ENCODE measurements at places on chromosomes 4 and X. TPM values are rescaled to one million over a fixed set of nuclear protein-coding genes. Genes with fewer than 3 reads are reported as not detected.
A peak's percentile ranks its signal among the peaks of the same experiment; 100 is the strongest.

DNA sequence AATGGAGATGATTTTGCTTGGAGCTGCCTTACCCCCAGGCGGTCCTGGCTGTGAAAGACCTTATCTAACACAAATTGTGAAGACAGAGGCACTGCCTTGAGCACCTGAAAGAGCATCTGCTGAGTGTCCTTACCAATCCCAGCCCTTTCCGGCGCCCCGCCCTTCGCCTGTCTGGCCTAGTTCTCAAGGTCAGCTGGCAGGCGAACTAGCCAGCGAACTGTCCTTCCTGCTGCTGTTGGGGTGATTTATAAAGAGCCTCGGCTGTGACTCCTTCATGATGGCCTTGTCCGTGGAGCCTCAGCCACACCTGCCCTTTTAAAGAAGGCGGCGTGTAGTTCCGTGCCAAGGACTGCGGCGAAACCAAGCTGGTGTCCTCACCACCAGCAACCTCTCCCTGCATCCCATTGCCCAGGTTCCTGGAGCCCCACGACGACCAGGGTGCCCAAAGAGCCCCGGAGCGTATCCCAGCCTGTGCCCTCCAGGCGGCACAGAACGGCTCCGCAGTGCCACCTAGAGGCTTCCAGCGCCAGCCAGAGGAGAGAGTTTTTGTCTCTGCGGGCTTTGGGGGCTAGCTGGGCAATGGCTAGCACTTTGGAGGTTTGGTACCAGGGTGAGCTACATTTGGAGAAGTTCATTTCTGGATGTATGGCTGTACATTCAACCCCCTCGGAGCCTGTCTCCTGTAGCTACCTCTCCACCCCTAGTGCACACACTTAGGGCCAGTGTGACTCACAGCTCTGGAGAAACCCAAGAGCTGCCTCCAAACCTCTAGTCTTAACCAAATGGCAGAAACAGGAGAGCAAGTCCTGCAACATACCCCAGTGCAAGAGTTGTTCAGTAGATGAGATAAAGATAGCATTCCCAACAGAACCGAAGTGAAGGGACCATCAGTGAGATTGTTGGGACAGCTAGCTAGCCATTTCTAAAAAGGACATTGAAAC lies 36.8 kb upstream of the VMA21 start:
- DNase-seq = peak; percentile 8
- H3K4me3 ChIP-seq = no peak overlapping the region
- no peak overlapping the region for H3K27ac ChIP-seq
- H3K27me3 ChIP-seq = peaks cover 9% of the 10 kb centered on the region
- no peaks in the 10 kb centered on the region for H3K36me3 ChIP-seq

GRCh38 chr4:10074767-10075105 lies 41.9 kb downstream of the WDR1 start:
- no peaks in the 10 kb centered on the region for H3K4me1 ChIP-seq
- H3K36me3 ChIP-seq = peaks cover 64% of the 10 kb centered on the region
- no peak overlapping the region for H3K4me3 ChIP-seq

DNA sequence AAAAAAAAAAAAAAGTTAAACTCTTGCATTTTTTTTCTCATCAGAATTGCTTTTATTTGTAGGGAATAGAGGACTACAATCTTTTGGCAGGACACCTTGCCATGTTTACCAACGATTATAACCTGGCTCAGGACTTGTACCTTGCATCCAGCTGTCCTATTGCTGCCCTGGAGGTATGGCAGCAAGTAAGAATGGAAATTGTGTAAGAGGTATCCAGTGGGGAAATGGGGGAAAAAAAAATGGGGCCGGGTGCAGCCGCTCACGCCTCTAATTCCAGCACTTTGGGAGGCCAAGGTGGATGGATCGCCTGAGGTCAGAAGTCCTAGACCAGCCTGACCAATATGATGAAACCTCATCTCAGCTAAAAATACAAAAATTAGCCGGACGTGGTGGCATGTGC lies 49.8 kb downstream of the WDR19 start:
- H3K4me1 ChIP-seq = no peaks in the 10 kb centered on the region
- H3K27me3 ChIP-seq = no peaks in the 10 kb centered on the region
- no peak overlapping the region for H3K27ac ChIP-seq
- DNase-seq = no peak
- no peaks in the 10 kb centered on the region for H3K36me3 ChIP-seq
- H3K4me3 ChIP-seq = no peak overlapping the region

DNA sequence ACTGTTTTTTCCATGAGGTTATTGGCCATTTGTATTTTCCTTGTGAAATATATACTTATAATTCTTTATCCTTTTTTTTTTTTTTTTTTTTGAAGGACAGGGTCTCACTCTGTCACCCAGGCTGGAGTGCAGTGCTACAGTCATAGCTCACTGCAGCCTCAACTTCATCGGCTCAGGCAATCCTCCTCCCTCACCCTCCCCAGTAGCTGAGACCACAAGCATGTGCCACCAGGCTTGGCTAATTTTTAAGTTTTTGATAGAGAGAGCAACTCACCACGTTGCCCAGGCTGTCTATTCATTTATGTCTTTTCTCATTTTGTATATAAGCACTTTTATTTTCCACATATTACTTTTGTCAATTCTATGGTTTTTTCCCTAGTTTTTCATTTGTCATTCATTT lies 16.8 kb downstream of the RBPJ start:
- no peaks in the 10 kb centered on the region for H3K36me3 ChIP-seq
- no peak overlapping the region for H3K27ac ChIP-seq
- no peak for DNase-seq
- H3K4me1 ChIP-seq = no peaks in the 10 kb centered on the region

DNA sequence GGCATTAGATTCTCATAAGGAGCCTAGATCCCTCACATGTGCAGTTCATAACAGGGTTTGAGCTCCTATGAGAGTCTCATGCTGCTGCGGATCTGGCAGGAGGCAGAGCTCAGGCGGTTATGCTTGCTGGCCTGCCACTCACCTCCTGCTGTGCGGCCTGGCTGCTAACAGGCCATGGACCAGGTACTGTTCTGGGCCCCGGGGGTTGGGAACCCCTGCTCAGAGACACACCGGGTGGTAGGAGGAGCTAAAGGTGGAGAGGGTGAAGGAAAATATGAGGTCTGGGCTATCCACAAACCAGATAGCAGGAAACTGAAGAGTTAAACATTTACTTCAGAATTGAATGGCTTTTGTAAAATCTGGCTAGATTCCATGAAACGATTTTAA lies 5.9 kb upstream of the F11 start:
- no peak overlapping the region for H3K27ac ChIP-seq
- no peak for DNase-seq
- peaks cover 41% of the 10 kb centered on the region for H3K27me3 ChIP-seq
- H3K36me3 ChIP-seq = no peaks in the 10 kb centered on the region
- no peak overlapping the region for H3K4me3 ChIP-seq

PRDM8 gene
- 0.07 TPM for total RNA-seq

FAM184B gene
- total RNA-seq = not detected

CT45A10 gene
- 107 TPM for total RNA-seq
